CD4-positive, alpha-beta T cell treated with Interleukin-12 subunit alpha and Interleukin-12 subunit beta, for 1 hour (primary cell): ENCODE measurements at places on chromosomes 7 and 10.

DNA sequence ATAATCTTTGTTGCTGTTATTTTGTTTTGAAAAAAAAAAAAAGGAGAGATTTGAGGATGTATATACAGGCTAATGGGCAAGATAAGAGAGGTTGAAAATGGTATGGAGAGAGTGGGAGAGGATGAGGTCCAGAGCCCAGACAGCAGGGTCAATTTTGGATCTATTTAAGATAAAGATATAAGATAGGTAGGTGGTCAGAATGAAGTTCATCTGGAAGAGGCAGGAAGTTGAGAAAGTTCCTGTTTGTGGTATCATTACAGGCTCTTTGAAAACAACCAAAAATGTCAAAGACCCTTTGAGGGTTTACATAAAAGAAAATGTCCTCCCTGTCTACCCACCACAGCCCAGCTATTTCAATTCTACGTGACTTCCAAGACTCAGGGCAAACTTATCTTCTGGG, 7.5 kb downstream of the CEP41 start:
- no peak for DNase-seq

GRCh38 chr10:62072901-62073300, 171.4 kb downstream of the ARID5B start:
- DNase-seq, result no peak

DNA sequence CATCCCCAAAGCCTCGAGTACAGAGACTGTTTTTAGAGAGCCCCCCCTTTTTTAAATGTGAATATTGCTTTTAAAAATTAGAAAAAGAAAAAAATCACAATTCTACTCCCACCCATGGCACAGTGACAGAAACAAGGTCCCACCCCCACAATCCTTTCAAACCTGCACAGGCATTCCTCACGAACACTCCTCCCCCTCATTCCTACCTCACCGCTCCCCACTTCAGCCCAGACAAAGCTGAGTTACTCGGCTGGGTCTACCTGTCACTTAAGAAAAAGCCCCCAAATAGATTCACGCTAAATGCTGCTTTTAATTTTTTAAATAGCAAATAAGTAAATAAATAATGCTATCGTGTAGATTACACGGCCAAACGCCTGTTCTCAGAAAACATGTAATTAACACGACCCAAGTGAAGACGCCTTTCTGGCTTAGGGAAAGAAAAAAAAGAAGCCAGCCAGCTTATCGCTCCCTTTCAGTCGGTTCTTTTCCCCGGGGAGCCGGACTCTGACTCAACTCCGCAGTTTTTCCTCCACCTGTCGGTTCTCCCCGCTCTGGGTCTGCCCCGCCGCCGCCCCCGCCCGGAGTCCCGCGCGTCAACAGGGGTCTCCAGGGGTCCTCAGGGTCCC, 739 bp downstream of the MPP7 start:
- DNase-seq, result no peak

- no peak for DNase-seq
Measured at GRCh38 chr10:69359148-69359547, 57.6 kb downstream of the TACR2 start.

DNA sequence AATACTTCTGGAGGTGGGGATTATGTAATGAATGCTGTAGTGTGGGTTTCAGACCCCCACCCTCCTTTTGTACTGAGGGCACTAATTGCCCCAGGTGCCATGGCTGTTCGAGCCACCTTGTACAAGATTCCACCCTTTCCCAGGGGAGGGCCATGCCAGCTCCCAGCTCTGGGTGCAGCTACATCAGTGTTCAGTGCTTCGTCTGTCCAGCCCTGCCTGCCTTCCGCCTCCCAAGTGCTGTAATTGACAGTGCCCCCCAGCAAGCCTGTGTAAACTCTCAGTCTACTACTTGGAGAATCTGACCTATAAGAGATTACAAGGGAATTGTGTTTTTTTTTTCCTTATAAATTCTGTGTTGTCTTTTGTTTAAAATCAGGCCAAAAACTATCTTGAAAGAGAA, 33.0 kb downstream of the GTF2I start:
- DNase-seq, result no peak
